Activated CD8-positive, alpha-beta memory T cell treated with anti-CD3 and anti-CD28 coated beads for 4 hours (primary cell): ENCODE measurements at places on chromosomes 4 and X.
A peak's percentile ranks its signal among the peaks of the same experiment; 100 is the strongest.

GRCh38 chr4:82780752-82781231, 17.8 kb downstream of the SCD5 start:
- no peak for DNase-seq

DNA sequence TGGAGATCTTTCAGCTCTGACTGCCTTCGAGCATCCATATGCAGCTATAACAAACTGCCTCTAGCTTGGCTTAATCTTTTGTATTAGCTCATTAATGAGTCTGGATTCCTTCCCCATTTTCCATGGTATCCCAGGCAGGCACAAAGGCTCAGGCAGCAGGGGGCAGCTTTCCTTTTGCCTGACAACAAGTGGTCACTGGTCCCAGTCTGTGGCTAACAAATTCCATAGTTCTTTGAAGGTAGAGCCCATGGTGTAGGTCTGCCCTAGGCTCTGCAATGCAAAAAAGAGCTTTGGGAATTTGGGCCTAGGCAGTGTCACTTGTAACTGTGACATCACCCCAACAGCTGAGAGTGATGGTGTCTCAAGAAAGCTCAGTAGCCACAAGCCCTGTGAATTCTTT, 234.4 kb upstream of the GPC4 start:
- DNase-seq, result no peak

GRCh38 chr4:55407119-55407518, 11.4 kb downstream of the TMEM165 start:
- no peak for DNase-seq

DNA sequence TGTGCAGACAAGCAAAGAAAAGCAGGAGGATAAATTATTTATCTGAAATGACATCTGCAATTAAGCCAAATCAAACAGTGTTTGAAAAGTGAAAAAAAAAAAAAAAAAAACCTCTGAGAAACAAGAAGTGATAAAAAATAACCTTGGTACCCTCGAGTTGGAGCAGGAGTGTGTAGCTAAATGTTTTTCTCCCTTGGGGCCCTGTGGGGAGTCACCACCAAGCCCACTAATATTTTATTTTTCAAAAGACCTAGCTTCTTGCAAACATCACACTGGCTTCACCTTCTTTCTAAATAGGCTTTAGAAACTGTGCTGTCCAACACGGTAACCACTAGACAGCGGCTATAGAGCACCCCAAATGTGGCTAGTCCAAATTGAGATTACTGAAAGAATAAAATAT, 47.7 kb downstream of the SNX25 start:
- DNase-seq, result no peak

DNA sequence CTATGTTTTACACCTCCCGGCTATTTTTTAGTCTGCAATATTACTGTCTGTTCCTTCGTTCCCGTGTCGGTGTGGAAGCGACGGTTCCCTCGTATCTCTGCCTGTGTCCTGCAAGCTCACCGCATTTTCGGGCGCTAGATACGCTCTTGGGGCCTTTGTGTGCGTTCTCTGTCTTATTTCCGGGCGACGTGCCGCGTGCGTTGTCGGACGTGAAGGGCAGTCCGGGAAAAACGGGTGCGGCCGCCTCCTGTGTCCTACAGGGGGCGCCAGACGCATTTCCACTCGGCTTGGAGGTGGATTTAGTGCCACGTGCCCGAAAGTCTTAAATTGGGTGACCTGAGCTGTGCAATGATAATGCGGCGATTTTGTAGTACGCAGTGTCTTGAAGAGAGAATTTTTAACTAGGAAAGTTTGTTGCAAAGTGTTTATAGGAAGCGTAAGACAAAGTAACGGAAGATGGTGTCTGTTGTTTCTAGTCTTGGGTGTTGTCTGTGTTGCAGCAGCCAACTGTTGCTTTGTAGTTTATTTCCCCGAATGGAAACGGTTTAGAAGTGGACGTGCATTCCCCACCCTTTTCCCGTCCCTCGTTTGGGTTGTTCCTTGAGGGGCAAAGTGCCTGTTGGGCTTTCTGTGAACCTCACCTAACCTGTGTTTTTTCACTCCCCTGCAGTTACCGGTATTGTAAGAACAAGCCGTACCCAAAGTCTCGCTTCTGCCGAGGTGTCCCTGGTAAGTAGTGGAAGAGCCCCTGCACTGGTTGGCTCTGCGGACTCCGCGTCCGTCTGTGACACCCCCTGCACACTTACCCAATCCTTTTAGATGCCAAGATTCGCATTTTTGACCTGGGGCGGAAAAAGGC, 720 bp downstream of the RPL10 start:
- DNase-seq, result peak; percentile 67

DNA sequence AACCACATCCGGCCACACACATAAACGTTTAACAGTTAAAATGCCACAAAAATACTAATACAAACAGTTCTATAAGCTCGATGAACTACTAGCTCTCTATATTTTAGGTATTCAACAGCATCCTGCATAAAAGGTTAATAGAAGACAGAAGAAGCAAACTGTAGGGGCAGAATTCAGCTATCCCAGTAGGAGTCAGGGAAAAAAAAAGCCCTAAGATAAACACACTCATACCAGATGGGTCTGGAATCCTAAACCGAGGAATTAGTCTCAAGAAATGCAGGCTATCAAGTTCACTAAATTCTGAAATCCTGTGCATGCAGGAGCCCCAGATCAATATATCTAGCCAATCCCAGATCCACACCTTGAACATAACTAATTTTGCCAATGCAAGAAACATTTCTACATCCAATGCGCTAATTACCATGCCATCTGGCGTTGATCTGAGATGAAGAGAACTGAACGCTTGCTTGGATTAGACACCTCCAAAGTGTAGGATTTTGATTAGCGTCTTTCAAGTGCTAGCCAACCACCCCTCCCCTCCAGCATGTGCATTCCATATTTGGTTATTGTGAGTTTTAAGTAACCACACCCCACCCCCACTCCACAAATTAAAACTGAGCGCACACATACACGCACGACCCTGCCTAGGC, 512.2 kb upstream of the INTU start:
- no peak for DNase-seq

GRCh38 chrX:21655901-21656586, 2.1 kb downstream of the KLHL34 start:
- DNase-seq, result no peak

DNA sequence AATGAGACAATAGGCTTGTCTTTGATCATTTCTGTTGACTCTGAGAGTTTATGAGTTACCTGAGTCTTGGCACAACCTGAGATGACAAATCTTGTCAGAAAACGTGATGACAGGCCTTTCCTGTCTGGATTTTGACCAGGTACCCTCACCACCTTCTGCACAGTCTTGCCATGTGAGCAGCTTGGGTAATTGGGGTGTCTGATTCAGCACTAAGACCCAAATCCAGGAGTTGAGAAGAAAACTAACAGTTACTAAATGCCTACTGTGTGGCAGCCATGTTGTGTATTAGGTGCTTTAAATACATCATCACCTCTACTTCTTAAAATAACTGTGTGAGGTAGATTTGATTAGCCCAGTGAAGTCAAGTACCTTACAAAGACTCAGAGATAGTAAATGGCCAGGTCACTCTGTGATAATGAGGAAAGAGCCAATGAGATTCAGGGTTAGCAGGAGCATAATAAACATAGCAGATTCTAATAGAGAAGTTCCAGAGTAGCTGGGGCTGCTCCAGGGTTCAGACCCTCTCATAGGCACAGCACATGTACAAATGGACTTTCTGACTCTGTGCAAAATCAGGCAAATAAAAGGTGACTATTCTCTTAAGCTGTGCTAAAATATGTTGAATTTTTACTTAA, 2.8 kb downstream of the EREG start:
- DNase-seq, result no peak

DNA sequence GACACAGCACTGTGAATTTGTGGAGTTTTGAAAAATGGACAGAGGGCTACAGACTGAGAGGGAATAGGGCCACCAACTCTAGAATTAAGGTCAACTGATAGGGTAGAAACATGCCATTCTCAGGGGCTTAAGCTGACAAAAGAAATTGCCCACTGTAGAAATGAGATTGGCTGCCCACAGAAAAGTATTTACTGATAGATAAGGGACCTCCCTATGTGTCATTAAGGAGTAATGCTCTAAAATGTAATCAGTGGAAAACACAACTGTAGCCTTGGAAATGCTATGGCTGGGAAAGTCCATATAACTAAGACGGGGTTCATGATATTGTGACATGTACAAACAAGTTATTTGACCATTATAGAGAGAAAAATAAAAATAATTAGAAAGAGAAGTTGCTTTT, 4.6 kb downstream of the RTL9 start:
- no peak for DNase-seq
